ENCODE measurements at places on chromosomes 6 and 20.

DNA sequence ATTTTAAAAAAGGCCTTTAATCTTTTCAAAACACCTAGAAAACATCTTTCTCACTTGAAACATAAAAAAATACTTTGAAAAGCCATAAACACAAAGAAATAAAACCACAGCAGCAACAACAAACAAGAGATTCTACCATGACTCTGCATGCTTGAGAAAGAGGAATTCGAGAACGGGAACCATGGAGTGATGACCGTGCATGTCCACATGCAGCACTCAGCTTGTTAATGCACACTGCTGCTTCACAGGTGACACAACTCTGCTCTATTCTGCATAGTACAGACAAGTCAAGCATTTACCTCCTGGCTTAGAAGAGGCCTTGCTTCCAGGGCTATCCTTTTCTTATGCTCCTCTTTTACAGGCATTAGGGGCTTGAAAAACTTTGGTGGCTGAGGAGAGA lies 64.9 kb upstream of the NUP153 start:
- DNase-seq: no peak

GRCh38 chr20:53748176-53748575 lies 154.5 kb upstream of the ZNF217 start:
- DNase-seq: no peak

GRCh38 chr20:3572151-3572550 lies 91.0 kb downstream of the GFRA4 start:
- DNase-seq: no peak

DNA sequence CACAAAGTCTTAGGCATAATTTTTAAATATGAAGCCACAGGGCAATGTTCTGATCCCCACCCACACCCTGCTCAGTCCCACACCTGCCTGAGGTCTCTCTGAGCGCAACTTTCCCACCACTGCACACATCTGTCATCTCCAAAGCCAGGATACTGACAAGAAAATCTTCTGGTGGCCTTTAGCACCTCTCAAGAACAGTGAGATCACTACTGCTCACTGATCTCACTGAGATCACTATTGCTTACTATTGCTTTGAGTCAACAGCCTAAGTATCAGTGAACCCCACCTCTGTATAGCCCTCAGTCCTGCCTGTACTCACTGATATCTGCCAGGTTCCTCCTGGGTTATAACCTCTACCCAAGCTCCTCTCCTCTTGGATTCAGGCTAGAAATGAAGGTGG lies 6.4 kb downstream of the TNFRSF21 start:
- no peak for DNase-seq

- DNase-seq: peak; percentile 35
These were observed 78.1 kb downstream of the PRDM1 start for GRCh38 chr6:106163966-106164877.

- no peak for DNase-seq
These were observed 143.7 kb upstream of the PTPN1 start for GRCh38 chr20:50366270-50367103.

DNA sequence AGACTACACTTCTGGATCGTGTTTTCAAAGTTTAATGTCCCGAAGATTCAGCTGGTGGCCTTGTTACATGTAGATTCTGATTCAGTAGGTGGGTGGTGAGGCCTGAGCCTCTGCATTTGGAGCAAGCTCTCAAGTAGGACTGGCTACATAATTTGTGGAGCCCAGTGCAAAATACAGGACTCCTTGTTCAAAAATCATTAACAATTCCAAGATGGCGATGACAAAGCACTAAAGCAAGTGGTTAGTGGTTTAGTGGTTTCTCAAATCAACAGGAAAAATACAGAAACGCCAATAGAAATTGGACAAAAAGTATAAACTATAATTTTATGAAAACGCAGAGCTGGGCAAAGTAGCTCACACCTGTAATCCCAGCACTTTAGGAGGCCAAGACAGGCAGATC lies 133.7 kb upstream of the STMND1 start:
- no peak for DNase-seq

DNA sequence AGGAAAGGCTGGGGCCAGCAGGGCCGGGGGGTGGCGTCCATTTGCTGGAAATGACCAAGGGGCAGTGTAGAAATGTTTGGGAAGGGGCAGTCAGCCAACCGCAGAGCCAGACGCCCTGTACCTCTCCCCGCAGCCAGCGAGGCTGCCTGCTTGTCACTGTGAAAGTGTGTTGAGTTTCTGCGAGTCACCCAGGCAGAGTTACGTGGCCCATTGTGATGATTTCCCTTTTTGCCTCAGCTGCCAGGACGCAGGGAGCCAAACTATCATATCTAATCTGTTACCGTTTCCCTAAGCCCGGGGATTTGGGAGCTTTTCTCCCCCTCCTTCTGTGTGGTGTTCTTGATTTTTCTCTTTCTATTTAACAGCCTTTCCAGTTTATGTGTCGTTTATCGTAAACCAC lies 67.9 kb upstream of the STX16 start:
- DNase-seq: no peak

GRCh38 chr6:150830439-150831165 lies 34.9 kb upstream of the MTHFD1L start:
- no peak for DNase-seq

DNA sequence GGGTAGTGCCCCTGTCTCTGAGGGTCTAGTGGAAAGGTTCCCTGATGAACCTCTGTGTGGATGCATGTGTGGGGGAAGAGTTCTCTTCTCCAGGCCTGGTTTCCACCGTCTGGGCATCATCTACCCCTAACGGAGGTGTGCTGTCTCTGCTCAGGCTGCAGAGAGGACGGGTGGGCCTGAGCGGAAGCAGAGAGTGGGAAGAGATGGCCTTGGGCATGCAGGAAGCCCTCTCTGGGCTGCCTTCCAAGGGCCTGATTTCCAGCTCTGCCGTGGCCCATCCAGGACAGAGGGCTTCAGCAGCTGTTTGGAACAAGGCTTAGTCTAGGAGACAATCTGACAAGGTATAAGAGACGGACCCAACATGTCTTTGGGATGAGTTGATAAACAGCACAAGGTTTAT lies 220.1 kb upstream of the DTNBP1 start:
- no peak for DNase-seq

- no peak for DNase-seq
These were observed 60.4 kb downstream of the SCAND1 start for GRCh38 chr20:35893942-35894341.

GRCh38 chr6:31005249-31006020 lies 4.8 kb upstream of the MUC22 start:
- DNase-seq: no peak

DNA sequence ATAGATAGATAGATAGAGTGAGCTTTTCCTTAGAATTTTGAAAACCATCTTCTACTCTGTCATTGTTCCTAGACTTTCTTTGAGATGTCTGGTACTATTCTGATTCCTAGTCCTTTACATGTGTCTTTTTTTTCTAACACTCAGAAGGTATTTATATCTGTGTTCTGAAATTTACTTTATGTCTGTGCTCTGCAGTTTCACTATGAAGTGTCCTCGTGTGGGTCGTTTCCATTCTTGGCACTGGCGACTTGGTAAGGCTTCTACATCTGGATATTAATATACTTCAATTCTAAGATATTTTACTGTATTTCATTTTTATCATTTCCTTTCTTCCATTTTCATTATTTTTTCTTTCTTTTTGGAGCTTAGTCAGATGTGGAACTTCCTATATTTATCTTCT lies 87.0 kb downstream of the FHL5 start:
- DNase-seq: no peak

DNA sequence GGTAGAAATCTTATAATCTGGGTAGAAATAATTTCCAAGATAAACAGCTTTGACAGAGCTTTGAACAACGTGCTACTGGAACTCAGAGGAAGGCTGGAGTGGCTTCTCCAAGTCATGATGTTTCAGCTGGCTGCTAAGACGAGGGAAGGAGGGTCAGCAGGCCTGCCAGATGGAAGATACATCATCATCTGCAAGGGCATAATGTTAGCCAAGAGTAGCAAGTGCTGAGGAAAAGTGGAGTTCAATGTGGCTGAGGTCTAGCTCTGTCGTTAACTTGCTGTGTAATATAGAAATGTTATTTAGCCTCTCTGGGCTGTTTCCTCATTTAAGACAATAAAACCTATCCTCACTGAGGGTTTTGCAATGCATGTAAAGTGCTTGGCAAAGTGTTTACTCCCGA lies 35.1 kb downstream of the RGS17 start:
- no peak for DNase-seq

DNA sequence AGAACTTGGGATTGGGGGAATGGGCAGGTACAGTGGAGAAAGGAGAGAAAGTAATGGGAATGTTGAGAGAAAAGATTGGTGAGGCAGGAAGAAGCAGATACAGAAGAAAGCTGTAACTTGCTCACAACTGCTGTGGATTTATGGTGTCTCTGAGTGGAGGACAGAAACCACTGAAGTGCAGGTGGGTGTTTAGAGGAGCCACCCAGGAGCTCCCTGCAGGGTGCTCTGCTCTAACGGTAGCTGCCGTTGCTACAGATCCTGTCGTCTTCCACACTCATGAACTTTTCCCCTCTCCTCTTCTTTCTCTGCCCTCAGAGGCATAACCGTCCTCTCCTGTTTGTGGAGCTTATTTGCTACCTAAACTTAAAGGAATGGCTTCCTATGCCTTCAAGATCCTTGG lies 27.5 kb upstream of the MAPK13 start:
- DNase-seq: no peak

DNA sequence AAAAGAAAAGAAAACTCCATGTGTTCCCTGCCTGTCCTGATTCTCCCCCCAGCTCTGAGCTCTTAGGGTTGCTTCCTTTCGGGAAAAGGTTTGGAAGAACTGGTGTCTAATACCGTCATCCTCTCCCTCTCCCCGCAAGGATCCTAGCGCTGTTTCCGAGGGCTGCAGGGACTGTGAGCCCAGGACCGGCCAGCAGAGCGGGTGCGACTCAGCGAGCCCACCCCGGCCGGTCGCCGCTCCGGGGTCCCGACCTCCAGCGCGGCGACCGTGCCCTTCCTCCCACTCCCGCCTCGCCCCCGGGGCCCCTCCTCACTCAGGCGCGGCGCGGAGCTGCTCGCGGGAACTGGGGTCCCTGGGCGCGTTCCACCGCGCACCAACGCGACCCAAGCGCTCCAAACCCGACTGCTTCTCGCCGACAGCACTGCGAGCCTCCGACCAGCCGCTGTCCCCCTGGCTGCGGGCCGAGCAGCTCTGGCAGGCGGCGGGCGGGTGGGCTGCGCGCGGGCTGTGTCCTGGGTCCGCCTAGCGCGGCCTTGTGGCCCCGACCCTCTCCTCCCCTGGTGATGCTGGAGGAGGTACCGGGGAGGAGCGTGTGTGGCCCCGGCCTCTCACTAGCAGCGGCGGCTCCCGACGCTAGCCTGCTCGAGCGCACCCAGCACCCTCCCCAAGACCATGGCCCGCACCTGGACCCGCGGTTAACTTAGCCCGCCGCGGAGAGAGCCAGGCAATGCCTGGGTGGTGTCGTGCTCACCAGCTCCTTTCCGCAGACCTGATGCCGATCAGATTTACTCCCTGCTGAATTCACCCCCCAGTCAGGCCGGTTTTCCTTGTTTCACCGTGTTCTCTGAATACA lies at the start of gene PLA2G7:
PLA2G7 (minus strand) TSS at position 509 of the 853 bp plus-strand sequence. CDS start 12,484 bp downstream, outside the sequence.
- DNase-seq: no peak

GRCh38 chr6:829656-830055 lies 136.7 kb upstream of the EXOC2 start:
- DNase-seq: no peak

- DNase-seq: no peak
These were observed 22.9 kb downstream of the CYP39A1 start for GRCh38 chr6:46629691-46630090.

GRCh38 chr6:36625158-36625919 lies 31.2 kb downstream of the SRSF3 start:
- no peak for DNase-seq

DNA sequence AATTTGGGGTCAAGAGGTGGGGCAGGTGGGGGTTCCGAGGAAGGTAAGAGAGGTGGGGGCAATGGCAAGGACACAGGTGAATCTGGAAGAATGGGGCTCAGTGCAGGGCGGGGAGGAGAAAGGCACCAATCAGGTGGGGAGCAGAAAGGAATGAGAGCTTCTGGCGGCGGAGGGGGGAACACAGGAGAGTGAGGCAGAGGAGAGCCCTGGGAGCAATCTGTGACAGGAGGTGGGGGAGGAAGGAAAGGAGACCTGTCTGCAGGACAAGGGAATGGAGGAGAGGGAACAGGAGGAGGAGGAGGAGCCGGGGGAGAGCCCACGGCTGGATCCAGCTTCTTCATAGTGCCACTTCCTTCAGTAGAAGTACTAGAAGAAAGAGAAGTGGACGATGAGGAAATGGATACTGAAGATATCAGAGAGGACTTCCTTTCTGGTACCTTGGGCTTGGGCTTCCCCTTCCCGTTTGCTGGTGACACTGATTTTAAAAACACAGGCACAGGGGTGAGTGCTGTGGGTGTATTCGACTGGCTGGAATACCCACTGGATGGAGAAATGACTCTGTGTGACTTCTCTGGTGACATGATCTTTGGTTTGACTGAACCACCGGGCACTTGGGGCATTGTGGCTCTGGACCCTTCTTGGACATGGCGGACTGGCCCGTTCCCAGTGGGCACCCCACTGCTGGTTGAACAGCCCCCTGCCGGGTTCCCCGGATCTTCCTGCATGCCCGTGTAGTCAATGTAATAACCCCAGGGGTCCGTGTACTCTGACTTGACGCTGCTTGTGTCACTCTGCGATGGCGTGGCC lies 27.4 kb downstream of the HEBP2 start:
- DNase-seq: no peak

- DNase-seq: no peak
These were observed 32.7 kb downstream of the BRPF3 start for GRCh38 chr6:36229223-36229622.

DNA sequence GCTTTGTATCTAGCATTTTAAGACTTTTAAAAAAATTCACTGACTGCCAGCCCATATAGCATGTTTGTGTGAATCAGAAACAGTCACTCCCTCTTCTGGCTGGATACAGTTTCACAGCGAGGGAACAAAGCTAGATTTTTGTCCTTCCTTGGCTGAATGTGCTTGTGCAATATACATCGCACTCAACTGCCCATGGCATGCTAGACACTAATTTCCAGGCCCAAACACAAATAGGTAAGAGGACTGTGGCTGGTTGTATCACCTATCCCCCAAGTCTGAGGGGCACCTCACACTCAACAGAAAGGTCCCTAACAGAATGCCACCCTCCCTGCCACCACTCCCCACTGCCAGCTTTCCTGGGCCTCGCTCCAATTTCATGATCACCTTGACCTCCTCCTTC lies 16.2 kb upstream of the BLCAP start:
- DNase-seq: no peak

GRCh38 chr20:50285376-50286173 lies 94.9 kb downstream of the CEBPB start:
- no peak for DNase-seq

GRCh38 chr6:5036269-5036668 lies 32.4 kb upstream of the RPP40 start:
- no peak for DNase-seq

DNA sequence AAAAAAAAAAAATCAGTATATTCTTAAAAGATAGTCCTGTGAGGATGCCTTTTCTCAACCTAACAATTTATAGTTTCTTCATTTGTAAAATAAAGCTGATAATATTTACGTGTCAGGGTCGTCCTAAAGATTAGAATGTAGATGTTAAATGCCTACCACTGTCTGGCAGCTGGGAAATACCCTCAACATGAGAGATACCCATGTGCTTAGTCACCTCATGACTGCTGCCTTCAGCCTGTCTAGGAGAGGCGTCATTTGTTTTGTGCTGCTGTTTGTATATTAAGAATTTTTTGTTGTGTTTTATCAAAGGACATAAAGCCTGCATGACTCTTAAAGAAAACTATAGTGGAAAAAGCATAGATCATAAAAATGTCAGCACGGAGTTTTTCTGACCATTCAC lies 9.5 kb downstream of the FAM120B start:
- no peak for DNase-seq
